ENCODE measurements at places on chromosomes 7 and 10. TPM values are rescaled to one million over a fixed set of nuclear protein-coding genes. Genes with fewer than 3 reads are reported as not detected.
A peak's percentile ranks its signal among the peaks of the same experiment; 100 is the strongest.

GRCh38 chr10:76218035-76218434 is 786.6 kb downstream of the LRMDA start:
- no peak for DNase-seq

GRCh38 chr10:128476368-128476725 is 350.1 kb upstream of the MKI67 start:
- DNase-seq: no peak

GRCh38 chr10:88687853-88688467 is 18.1 kb upstream of the LIPK start:
- no peak for DNase-seq

DNA sequence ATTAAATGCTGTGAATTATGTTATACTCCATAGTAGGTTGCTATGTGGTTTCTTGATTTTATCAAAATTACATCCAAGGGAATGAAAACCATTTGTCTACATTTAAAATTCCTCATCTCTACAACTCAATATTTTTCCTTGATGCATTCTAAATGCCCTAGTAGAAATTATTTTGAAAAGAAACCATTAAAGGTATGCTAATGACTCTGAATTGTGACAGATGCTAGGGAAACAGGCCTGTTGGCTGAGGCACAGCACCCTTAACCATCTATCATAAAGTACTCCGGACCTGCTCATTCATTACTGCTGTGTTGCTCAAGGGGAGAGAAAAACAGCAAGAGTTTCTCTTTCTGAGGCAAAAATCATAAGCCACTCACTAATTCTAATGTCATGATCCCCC is 131.2 kb downstream of the CHCHD3 start:
- DNase-seq: no peak

DNA sequence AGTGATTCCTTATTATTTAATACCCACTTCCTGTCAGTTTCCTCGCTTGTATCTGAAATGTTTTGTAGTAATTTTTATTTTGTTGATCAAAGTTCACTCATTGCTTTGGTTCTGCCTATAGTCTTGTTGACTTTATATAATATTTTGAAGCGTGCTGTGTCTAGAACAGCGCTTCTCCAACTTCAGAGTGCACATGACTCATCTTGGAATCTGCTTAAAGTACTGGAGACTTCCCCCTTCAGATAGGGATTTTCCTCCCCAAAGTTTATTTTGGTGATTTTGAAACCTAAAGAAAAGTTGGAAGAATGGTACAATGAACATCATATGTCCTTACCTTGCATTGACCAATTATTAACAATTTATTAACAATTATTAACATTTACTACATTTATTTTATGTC is 5.8 kb downstream of the COMTD1 start:
- no peak for DNase-seq

DNA sequence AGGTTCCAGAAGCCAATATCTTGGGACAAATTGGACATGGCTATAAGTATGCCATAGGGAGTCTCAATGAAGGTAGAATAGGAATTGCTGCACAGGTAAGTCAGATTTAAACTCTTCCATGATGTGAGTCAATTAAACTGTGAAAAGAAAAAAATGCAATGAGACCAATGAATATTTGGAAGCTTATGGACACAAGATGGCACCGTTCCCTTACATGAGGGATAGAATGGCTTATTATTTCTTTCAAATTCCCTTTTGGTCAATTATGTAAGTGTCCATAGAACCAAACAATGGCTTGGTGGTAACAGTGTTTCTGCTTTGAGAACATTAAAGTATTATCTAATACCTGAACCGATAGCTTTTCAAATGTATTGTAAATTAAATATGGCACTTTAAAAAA is 35.6 kb downstream of the ACADSB start:
- DNase-seq: no peak

GRCh38 chr7:142482891-142483658 is 225.2 kb upstream of the PRSS58 start:
- peak; percentile 69 for DNase-seq

GRCh38 chr10:104441329-104442000 is 87.8 kb downstream of the CFAP58 start:
- no peak for DNase-seq

GRCh38 chr7:111363099-111363498 is 199.2 kb downstream of the IMMP2L start:
- DNase-seq: no peak

GRCh38 chr7:139580435-139580834 is 57.0 kb downstream of the CLEC2L start:
- DNase-seq: no peak

- peak; percentile 90 for DNase-seq
These were observed 148.2 kb downstream of the CELF2 start for GRCh38 chr10:11165591-11166543.

DNA sequence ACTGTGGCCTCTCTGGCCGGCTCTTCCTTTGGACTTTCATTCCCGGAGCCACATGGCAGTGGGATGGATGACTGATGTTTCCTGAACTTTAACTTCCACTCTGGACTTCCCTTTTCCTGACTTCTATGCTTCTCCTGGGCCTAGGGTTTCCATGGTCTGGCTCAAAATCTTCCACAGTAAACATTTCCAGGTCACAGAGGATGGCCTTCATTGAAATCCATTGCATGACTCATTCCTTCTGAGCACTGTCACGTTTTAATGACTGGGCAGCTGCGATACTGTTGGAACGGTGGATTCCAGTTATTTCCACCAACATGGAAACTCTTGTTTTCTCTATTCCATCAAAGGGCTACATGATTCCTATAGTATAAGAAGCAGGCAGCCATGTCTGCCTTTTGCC is 24.4 kb upstream of the ZNF273 start:
- DNase-seq: no peak

- no peak for DNase-seq
These were observed 176.3 kb upstream of the MEOX2 start for GRCh38 chr7:15862781-15863165.

GRCh38 chr10:5266351-5266750 is 69.7 kb downstream of the AKR1C4 start:
- DNase-seq: no peak

- DNase-seq: no peak
These were observed 58.9 kb upstream of the WAPL start for GRCh38 chr10:86580521-86580891.

GRCh38 chr7:33593611-33594010 is 311.7 kb upstream of the BMPER start:
- DNase-seq: no peak

- no peak for DNase-seq
These were observed 28.2 kb upstream of the INMT start for GRCh38 chr7:30723776-30724175.

- no peak for DNase-seq
These were observed 21.3 kb upstream of the LIPF start for GRCh38 chr10:88642963-88643362.

GRCh38 chr10:71143170-71143569 is 69.2 kb upstream of the UNC5B start:
- no peak for DNase-seq

DNA sequence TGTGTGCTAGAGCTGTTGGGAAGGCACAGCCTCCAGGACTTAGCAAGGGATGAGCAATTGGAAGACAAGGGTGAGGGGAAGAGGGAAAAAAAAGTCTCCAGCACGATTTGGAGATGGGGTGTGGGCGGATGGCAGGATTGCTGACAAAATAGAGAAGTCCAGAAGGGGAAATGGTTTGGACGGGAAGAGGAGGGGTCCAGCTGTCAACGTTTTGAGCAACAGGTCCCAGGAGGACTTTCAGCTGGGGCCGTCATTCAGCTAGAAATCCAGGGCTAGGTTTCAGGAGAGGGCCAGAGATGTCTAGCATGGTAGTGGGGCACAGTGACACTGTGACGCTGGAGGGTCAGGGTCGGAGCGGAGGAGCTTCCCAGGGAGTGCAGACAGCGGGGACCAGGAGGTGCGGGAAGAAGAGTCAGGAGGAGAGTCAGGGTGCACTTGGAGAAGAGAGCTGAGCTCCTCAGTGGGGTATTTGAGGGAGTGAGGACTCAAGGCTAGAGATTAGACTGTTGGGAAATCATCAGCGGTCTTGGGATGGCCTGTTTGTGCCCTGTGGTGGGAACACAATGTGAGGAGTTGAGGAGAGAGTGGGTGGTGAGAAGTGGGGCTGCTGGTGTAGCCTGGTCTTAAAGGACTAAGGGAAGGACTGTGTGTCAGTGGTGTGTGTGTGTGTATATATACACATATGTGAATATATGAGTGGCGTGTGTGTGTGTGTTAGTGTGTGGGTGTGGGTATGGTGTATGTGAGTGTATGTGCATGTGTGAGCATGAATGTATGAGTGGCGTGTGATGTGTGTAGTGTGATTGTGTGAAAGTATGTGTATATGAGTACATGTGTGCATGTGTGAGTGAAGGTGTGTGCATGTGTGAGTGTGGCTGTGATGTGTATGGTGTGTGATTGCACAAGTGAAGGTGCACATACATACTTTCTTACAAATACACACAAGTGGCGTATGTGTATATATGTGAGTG is 3.8 kb downstream of the ZYX start:
- DNase-seq: no peak

- no peak for DNase-seq
These were observed 1.9 kb downstream of the ZCCHC24 start for GRCh38 chr10:79443338-79444198.

GRCh38 chr7:132049462-132050304 is 493.3 kb upstream of the PODXL start:
- DNase-seq: peak; percentile 56

- DNase-seq: no peak
These were observed 203.5 kb downstream of the RNLS start for GRCh38 chr10:88379575-88379974.

- peak; percentile 96 for DNase-seq
These were observed 438.1 kb upstream of the GALNT17 start for GRCh38 chr7:70693686-70694433.

DNA sequence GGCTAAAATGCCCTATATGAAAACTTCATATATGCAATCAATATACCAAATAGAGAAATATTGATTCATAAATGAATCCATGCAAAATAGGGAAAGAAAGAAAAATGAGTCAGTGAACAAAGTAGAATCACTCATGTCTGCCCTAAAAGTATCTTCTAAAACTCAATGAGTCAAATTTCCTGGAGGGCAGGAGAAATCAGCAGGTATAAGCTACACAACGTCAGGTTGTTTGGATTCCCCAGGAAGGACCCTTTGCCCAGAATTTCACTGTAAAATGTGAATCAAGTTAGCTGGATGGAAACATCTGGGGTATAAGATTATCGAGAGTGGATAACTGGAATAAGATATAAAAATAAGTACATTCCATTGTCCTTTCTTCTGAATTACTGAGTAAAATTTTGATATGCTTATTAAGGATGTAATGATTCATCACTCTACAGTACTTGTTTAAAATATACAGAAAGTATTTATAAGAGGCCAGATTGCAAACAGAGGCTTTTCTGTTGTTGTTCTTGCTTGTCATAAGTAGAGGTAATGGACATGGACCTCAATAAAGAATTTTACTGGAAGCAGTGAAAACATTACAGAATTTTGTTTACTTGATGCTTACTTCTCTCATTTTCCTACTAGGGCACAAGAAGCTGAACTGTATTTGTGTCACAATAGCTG is 99.0 kb downstream of the AGMO start:
- DNase-seq: no peak

The FAM25A gene
- total RNA-seq: not detected

The SPRN gene
- total RNA-seq: 0.18 TPM

The PAPOLB gene
- not detected for total RNA-seq

The ELN gene
- total RNA-seq: 2.7 TPM

The CLCN1 gene
- 0.11 TPM for total RNA-seq

The ASB10 gene
- not detected for total RNA-seq

The KCNIP2 gene
- 5.9 TPM for total RNA-seq

The LRMDA gene
- total RNA-seq: not detected

The PAXIP1 gene
- 19.0 TPM for total RNA-seq

The TACC2 gene
- 11.8 TPM for total RNA-seq

The CPED1 gene
- total RNA-seq: not detected

All from H7 (cell line).